ENCODE measurements at places on chromosomes 4 and X. TPM values are rescaled to one million over a fixed set of nuclear protein-coding genes. Genes with fewer than 3 reads are reported as not detected.

GRCh38 chr4:82630079-82630478 lies 68.3 kb upstream of the TMEM150C start:
- DNase-seq, result no peak

- DNase-seq, result no peak
Measured at GRCh38 chrX:43939187-43939926, 33.8 kb downstream of the NDP start.

The USP46 gene
- 7.3 TPM for polyA plus RNA-seq

The TNIP2 gene
- 49.8 TPM for polyA plus RNA-seq
